NCI-H446 (cell line): ENCODE measurements at places on chromosomes 7 and 10.
A peak's percentile ranks its signal among the peaks of the same experiment; 100 is the strongest.

DNA sequence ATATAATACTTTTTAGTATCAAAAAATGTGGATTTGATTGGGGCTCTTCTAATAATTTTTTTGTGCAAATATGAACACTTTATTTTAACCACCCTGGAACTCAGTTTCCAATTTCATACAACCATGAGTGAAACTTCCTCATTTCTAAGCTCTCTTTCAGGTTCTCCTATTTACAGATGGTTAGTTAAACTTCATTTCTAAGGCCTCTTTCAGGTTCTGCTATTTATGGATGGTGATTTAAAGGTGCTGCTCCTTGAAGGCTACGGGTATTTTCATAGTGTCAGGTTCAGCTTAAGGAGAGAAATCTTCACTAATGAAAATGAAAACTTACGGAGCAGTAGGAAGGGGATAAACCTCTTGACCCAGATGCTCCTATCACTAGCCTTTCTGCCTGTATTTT lies 568.3 kb downstream of the KIF20B start:
- DNase-seq = no peak

- no peak for DNase-seq
These were observed 19.8 kb downstream of the JCAD start for GRCh38 chr10:30039567-30039966.

- DNase-seq = no peak
These were observed 53.9 kb upstream of the HABP2 start for GRCh38 chr10:113498997-113499396.

DNA sequence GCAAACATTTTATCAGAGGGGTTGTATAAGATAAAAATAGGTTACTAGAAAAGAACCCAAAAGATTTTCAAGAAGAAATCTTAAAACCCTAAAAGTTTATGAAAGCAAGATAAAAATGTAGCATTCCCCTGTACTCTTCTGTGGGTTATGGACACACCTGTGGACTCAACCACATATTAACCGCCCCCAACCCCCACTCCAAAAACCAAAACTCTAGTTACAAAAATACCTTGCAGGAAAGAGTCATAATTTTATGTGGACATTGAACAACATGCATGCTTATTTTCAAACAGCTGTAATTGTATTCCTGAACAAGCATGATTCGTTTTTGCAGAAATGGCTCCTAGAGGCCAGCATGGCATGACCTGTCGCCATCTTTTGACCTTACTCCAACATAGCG lies 466.9 kb downstream of the PHTF2 start:
- DNase-seq = no peak

DNA sequence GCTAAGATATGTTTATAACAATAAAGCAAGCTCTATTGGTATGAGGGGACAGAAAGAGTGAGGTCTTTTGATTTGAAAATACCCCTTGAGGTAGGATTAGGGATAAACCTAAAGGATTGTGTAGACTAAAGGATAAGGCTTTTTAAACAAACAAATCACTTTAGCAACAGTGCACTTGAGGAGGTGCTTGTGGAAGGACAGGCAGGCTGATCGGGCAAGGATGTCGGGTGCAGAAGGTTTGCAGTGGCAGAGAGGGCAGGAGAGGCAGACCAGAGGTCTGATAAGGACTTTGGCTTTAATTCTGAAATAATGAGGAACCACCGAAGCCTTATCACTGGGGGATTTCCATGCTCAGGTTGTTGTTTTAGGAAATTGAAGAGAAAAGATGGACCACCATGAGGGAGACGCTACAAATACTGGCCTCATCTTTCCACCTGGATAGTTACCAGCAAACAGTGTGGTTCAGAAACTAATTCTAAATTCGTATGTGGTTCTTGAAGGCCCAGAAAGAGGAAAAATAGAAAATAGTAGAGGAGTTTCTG lies 119.5 kb upstream of the KLF6 start:
- no peak for DNase-seq

DNA sequence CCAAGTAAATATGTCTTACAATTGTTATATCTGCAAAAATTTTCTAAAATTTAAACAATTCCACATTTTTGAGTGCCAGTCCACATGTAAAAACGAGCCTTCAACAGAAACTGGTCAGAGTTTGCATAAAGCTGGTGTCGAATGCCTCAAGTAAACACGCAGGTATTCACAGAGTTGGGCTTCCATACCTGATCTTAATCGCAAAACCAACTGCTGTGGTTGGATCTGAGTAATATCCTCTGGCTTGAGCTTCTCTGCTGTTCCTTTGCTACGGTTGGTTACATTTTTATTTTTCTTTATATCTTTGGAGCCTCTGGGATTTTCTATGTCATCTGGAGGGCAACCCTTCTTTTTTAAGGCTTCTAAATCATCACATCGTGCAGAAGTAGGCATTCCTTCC lies 28.4 kb downstream of the ITGB1 start:
- no peak for DNase-seq

GRCh38 chr7:39217783-39218182 lies 240.1 kb downstream of the POU6F2 start:
- no peak for DNase-seq

DNA sequence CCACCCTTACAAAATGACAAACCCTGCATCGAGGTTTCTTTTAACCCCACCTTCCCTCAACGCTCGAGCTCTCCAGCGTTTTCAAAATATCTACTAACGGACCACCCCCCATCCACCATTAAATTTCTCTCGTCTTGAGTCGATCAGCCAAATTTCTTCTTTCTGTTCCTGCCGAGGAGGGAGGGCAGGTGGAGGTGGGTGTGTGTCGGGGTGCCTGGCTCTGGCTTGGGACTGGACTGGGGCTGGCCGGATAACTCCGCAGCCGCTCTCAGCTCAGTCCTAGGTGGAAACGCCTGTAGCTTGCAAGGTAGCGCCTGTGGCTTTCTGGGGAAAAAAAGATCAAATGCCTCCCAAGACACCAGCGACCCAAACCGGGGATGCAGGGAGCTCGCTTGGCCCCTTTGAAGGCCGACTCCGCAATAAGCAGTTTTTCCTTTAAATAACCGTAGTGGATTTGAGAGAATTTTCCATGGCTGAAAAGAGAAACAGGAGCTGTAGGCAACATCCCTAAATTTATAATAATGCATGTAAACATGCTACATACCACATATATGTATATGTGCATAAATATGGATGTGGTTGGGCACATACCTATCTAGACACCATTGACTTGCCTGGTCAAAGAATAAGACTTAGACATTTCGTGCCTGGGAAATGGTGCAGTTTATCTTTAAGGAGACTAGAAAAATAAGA lies 1.9 kb upstream of the TMEM178B start:
- peak; percentile 34 for DNase-seq

DNA sequence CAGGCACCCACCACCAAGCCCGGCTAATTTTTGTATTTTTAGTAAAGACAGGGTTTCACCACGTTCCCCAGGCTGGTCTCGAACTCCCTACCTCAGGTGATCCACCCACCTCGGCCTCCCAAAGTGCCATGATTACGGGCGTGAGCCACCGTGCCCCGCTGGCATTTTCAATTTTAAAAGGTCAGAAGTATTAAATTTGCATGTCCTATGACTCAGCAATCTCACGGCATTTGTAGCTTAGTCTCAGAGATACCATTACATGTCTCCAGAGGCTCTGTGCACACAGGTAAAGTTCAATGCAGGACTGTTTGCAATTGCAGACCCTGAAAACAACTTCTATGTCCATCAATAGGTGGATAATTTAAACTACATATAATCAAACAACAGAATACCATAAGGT lies 99.2 kb downstream of the DLG5 start:
- no peak for DNase-seq

DNA sequence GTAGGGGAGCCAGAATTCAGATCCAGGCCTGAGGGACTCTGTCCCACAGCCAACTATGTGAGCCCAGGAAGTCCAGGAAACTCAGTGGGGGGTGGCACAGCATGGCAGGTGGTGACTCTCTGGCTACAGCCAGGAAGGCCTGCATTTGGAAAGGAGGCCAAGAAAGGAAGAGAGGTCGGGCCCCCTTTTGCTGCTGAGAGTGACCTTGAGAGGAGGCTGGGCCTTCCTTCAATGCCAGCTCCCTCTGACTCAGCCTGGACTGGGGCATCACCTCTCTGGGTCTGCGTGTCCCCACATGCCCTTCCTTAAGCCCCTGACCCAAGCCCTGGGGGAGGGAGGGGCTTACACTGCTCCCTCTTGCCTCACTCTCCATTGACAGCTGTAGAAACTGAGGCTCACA lies 6.4 kb upstream of the MYL10 start:
- no peak for DNase-seq

DNA sequence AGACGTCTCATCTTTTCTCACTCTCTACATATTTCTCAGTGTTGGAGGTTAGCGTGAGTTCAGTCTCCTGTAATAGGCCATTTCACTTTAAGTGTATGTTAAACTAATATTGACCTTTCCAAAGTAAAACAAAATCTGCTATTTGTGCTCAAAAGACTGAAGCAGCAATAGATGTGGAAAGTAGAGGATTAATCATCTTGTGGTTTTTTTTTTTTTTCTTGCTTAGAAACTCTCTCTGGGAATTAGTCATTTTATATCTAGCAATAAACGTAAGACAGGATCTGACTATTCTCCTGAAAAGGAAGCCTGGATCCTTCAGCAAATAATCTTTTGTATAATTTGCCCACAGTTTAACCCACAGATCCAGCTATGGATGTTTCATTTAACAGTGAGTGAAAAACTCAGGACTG lies 81.7 kb downstream of the NRP1 start:
- DNase-seq = no peak

DNA sequence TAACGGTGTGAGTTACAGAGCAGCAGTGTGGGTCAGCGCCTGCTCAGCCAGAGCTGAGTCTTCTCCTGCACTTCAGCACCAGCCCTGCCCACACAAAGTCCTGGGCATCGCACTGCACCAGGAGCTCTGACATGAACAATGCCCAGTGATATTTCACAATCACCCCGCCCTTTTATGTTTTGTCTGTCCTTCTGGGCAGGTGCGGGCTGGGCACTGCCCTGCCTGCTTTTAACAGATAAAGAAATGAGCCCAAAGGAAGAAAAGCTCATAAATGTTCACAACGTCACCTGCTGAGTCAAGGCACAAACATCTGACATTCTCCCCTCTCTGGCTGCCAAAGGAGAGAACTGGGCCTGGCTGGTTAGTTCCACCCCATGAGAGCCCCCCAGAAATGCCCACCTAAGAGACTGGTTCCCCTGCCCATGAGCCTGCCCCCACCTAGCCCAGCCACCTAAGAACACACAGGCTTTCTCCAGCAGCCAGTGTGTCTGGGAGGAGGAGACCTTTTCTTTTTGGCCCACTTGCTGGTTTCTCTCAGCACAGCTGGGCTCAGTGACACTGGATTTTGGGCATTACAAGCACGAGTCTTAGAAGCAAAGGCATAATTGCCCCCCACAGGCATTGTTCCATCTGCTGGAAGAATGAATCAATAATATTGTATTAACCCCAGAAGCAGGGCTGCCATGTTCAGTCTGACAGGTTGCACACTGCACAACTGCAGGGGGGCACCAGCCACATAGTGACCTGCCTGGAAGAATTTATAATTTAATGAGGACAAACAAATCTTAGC lies 22.3 kb downstream of the CALML3 start:
- DNase-seq = no peak

GRCh38 chr10:29345910-29346209 lies 57.0 kb downstream of the LYZL1 start:
- no peak for DNase-seq

DNA sequence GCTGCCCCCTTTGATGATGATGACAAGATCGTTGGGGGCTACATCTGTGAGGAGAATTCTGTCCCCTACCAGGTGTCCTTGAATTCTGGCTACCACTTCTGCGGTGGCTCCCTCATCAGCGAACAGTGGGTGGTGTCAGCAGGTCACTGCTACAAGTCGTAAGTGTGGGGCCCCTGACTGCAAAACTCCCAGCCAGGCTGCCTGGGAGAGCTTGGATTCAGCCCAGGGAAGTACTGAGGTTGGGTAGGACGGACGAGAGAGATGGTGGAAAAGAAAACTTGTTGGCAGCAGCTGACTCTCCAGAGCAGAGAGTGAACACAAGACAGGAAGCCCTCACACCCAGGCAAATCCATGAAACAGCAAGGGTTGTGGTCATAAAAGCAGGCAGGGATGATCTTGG lies 1.3 kb downstream of the PRSS2 start:
- no peak for DNase-seq

DNA sequence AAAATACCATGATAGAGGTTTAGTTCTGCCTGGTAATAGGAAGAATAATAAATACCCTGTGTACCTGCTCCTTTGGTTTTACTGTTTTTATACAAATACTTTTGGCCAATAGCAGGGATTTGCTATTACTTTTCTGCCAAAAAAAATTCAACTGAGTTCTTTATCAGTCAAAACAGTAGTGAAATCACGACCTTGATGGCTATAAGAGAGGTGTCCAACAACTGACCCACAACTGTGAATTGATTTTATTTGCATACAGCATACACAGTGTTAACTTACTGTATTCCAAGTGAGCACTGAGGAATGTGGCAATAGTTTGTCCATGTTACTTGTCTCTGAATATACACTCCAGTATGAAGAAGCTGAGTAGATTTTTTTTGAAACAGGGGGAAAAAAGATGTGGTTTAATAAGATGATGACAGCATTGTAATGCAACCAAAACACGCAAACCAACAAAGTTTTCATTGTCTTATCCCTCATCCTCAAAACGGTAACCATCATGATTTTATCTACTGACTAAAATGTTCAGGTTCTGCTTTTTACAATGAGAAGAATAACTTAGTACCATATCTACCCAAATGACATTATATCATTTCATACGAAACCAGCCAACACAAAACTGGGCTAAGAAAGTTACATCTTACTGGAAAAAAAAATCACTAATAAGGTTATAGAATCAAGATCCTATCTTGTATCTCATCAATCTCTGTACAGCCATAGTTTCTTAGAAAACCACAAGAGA lies 63.3 kb downstream of the GSAP start:
- no peak for DNase-seq

GRCh38 chr7:36904101-36904500 lies 179.8 kb upstream of the AOAH start:
- DNase-seq = no peak

DNA sequence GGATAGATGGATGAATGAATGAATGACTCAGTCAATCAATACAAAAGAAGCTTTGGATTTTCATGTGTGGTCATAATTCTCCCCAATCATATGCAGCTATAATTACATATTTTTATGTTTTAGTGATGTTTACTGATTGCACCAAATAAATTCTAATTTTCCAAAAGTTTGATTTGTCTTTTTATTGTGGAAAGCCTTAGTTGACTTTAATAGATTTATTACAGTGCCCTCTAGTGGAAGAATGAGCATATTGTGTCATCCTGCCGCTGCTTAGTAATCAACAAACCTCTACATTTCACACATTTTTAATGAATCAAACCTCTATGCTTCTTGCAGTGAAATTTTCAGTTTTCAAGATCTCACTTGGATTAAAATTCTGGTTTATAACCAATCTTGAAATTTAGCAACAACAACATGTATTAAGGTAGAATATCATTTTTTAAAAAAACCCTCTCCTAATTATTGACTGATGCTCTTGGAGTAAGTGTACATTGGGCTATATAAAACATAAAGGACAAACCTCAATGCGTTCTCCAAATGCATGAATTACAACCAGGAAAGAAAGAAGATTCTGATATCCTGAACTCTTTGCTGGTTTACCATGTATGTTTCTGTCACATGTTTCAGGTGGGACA lies 55.6 kb upstream of the PNLIP start:
- DNase-seq = peak; percentile 6

- DNase-seq = no peak
These were observed 103.2 kb upstream of the TNS3 start for GRCh38 chr7:47685151-47685550.

GRCh38 chr7:133560900-133561299 lies 308.0 kb downstream of the EXOC4 start:
- DNase-seq = no peak

- no peak for DNase-seq
These were observed 8.0 kb downstream of the XRCC2 start for GRCh38 chr7:152667958-152668357.
